ENCODE measurements at places on chromosomes 6 and 20. TPM values are rescaled to one million over a fixed set of nuclear protein-coding genes. Genes with fewer than 3 reads are reported as not detected.

MLN gene
- total RNA-seq, result not detected

TAGAP gene
- total RNA-seq, result 44.8 TPM

INSM1 gene
- total RNA-seq, result not detected

FAXC gene
- total RNA-seq, result not detected

GPX5 gene
- total RNA-seq, result not detected

ZBTB46 gene
- 0.15 TPM for total RNA-seq

TRIM26 gene
- total RNA-seq, result 115 TPM

C20orf204 gene
- total RNA-seq, result 19.0 TPM

CGAS gene
- total RNA-seq, result 58.9 TPM

SSTR4 gene
- total RNA-seq, result not detected

CPNE5 gene
- total RNA-seq, result 0.94 TPM

ENTPD6 gene
- total RNA-seq, result 42.0 TPM

FAM209A gene
- total RNA-seq, result 1.7 TPM

YWHAB gene
- 198 TPM for total RNA-seq

SPEF1 gene
- total RNA-seq, result 0.18 TPM

IMPG1 gene
- not detected for total RNA-seq

IL20RA gene
- not detected for total RNA-seq

ARHGAP18 gene
- 14.1 TPM for total RNA-seq

PDE10A gene
- not detected for total RNA-seq

MYL9 gene
- 0.96 TPM for total RNA-seq

OR2B6 gene
- total RNA-seq, result not detected

LPA gene
- total RNA-seq, result not detected

PRR18 gene
- total RNA-seq, result not detected

ACAT2 gene
- total RNA-seq, result 95.4 TPM

MAS1 gene
- not detected for total RNA-seq

DAAM2 gene
- not detected for total RNA-seq

TSHZ2 gene
- 1.9 TPM for total RNA-seq
